ENCODE measurements at places on chromosomes 16 and 17. TPM values are rescaled to one million over a fixed set of nuclear protein-coding genes. Genes with fewer than 3 reads are reported as not detected.

- no peaks in the 10 kb centered on the region for H3K27me3 ChIP-seq
- no peak for DNase-seq
- no peaks in the 10 kb centered on the region for H3K36me3 ChIP-seq
- peaks cover 19% of the 10 kb centered on the region for H3K4me1 ChIP-seq
Observed at GRCh38 chr17:29880031-29880430, 50.0 kb downstream of the SSH2 start.

GRCh38 chr16:68086336-68086841 lies 1.2 kb downstream of the NFATC3 start:
- peaks cover 5% of the 10 kb centered on the region for H3K36me3 ChIP-seq
- no peaks in the 10 kb centered on the region for H3K27me3 ChIP-seq
- H3K4me1 ChIP-seq, result peaks cover 63% of the 10 kb centered on the region
- H3K4me3 ChIP-seq, result peak overlapping the region; percentile 86

CDK5RAP3 gene
- 170 TPM for total RNA-seq

- H3K27me3 ChIP-seq, result no peaks in the 10 kb centered on the region
- no peak overlapping the region for H3K27ac ChIP-seq
- H3K4me3 ChIP-seq, result no peak overlapping the region
- H3K4me1 ChIP-seq, result no peaks in the 10 kb centered on the region
Observed at GRCh38 chr16:11391576-11391975, 46.3 kb downstream of the RMI2 start.

GRCh38 chr16:55101026-55101425 lies 170.4 kb downstream of the IRX5 start:
- no peak for DNase-seq
- no peak overlapping the region for H3K27ac ChIP-seq
- H3K27me3 ChIP-seq, result peaks cover 2% of the 10 kb centered on the region
- no peak overlapping the region for H3K4me3 ChIP-seq
- H3K36me3 ChIP-seq, result no peaks in the 10 kb centered on the region

DNA sequence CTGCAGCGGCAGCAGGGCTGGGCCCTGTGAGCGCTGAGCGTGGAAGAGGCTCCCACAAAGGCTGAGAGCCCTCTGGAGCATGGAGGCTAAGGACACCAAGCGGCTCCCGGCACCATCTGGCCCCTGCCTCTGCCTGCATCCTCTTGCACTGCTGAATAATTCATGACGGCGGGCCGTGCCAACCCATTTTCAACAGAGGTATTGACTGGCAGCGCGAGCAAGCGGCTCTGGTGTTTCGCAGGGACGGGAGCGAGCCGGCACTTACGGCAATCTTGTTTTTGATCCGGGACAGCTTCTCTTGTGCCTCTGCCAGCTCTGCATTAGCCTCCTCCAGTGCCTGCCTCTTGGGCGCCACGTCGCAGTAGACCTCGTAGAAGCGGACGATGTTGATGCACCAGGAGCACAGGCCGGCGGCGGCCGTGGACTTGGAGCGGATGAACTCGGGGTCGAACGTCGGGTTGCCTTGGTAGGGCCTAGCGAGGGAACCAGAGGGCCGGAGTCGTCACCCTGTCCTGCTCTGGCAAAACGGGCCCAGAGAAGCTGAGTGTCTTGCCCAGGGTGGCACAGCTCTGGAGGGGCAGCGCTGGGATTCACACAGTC lies 80.4 kb downstream of the PGS1 start:
- H3K27me3 ChIP-seq, result no peaks in the 10 kb centered on the region
- no peaks in the 10 kb centered on the region for H3K36me3 ChIP-seq
- no peaks in the 10 kb centered on the region for H3K4me1 ChIP-seq
- no peak for DNase-seq

DNA sequence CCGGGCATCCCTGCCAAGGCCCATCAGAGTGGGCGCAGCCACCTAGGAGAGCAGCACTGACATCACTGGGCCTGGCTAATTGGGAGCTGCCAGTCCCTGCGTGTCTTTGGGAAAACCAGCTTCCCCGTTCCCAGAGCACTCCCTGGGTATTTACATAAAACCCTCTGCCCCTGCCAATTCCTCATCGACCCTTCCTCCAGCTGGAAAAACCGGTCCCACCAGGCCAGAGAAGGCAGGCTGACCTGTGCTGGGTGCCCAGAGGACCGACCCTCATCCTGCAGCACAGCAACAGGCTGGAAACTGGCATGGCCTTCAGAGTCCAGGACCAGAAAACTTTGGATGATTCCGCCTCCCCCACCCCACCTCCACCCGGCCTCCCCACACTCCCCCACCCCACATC lies 8.2 kb upstream of the FOXN1 start:
- H3K4me1 ChIP-seq, result no peaks in the 10 kb centered on the region
- no peak overlapping the region for H3K4me3 ChIP-seq
- H3K27me3 ChIP-seq, result peaks cover 2% of the 10 kb centered on the region
- H3K27ac ChIP-seq, result no peak overlapping the region

SECTM1 gene
- total RNA-seq, result 12.7 TPM

DNA sequence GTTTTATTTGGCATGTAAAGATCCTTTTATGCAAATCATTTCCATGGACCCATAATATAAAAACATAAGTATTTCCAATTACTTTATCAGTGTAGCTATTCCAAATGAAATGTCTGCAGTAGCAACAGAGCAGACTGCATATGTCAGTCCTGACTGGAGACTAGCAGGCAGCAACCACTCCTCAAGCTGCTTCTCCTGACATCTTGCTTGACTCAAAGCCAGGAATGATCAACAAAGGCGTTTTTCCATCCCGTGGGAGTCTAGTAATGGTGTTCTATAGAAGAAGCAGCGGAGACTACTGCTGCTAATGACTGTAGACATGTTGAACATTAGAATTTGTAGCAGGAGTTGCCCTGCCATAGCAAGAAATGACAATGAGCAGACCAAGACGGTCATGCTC lies 73.2 kb upstream of the AKTIP start:
- no peak overlapping the region for H3K4me3 ChIP-seq
- no peaks in the 10 kb centered on the region for H3K4me1 ChIP-seq
- no peak overlapping the region for H3K27ac ChIP-seq
- no peaks in the 10 kb centered on the region for H3K27me3 ChIP-seq

- peak overlapping the region; percentile 99 for H3K4me3 ChIP-seq
- peaks cover 10% of the 10 kb centered on the region for H3K36me3 ChIP-seq
- peaks cover 37% of the 10 kb centered on the region for H3K4me1 ChIP-seq
- peak overlapping the region; percentile 91 for H3K27ac ChIP-seq
Observed at GRCh38 chr17:60524463-60525327, 1.3 kb downstream of the APPBP2 start.

DNA sequence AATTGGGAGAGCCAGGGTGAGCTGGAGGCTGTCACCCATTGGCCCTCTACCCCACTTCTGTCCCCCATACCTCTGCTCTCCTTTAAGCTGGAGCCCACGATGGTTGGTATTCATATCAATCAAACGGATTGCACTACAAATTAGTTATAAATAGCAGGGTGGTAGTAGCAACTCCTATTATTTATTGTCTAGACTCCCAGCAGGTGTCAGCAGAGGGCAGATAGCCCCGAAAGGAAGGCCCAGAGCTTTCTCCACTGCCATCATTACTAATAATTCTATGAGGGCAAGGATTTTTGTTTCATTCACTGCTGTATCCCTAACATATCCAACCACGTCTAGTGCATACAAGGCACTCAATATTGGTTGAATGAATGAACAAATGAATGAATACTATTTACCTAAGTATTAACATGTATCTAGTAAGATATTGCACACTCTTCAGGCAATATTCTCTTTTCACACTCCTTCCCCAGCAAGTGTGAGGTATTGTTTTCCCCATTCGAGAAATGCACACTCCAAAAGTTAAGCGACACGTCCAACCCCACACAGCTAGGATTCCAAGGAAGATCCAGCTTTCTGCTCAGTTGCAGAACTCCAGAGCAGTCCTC lies 6.3 kb downstream of the C17orf50 start:
- no peak overlapping the region for H3K27ac ChIP-seq
- no peaks in the 10 kb centered on the region for H3K27me3 ChIP-seq
- H3K4me1 ChIP-seq, result peaks cover 9% of the 10 kb centered on the region
- no peak overlapping the region for H3K4me3 ChIP-seq

- H3K27ac ChIP-seq, result no peak overlapping the region
- H3K36me3 ChIP-seq, result no peaks in the 10 kb centered on the region
- no peak for DNase-seq
- H3K4me3 ChIP-seq, result no peak overlapping the region
Observed at GRCh38 chr16:48533931-48534330, 76.0 kb downstream of the N4BP1 start.

- DNase-seq, result no peak
- peak overlapping the region; percentile 82 for H3K4me3 ChIP-seq
- H3K36me3 ChIP-seq, result peaks cover 25% of the 10 kb centered on the region
- H3K4me1 ChIP-seq, result peaks cover 51% of the 10 kb centered on the region
Observed at GRCh38 chr16:50740736-50741135, 1.1 kb upstream of the CYLD start.

DNA sequence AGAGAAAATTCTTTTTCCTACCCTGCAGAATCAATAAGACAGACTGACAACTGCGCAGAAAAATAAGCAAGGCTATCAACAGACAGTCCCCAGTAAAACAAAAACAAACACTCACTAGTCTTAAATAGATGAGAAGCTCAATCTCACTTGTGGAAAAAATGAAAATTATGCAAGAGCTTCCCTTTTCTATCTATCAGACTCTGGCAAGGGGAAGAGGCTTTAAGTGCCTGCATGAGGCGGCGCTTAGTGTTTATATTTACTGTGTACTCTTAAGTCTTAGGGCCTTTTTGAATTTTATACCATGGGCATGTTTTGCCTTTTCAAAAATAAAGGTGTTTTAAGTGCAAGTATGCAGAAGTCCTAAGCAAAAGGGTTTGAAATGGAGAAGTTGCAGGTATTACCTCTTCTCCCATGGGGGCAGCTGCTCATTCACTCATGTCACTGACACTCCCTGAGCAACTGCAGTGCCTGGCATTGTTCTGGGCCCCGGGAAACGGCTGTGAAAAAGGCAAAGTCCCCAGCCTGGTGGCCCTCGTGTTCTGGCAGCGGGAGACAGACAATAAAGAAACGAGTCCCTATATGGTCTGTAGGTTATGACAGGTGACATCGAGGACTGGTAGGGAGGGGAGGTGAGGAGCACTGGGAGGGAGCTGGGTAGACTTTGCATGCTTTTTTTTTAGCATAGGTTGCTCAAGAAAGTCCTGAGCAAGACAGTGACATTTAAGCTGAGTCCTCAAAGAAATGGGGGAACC lies 35.2 kb downstream of the HSBP1 start:
- H3K4me1 ChIP-seq, result no peaks in the 10 kb centered on the region
- H3K4me3 ChIP-seq, result no peak overlapping the region
- H3K27ac ChIP-seq, result no peak overlapping the region
- H3K27me3 ChIP-seq, result peaks cover 3% of the 10 kb centered on the region
- DNase-seq, result no peak

DNA sequence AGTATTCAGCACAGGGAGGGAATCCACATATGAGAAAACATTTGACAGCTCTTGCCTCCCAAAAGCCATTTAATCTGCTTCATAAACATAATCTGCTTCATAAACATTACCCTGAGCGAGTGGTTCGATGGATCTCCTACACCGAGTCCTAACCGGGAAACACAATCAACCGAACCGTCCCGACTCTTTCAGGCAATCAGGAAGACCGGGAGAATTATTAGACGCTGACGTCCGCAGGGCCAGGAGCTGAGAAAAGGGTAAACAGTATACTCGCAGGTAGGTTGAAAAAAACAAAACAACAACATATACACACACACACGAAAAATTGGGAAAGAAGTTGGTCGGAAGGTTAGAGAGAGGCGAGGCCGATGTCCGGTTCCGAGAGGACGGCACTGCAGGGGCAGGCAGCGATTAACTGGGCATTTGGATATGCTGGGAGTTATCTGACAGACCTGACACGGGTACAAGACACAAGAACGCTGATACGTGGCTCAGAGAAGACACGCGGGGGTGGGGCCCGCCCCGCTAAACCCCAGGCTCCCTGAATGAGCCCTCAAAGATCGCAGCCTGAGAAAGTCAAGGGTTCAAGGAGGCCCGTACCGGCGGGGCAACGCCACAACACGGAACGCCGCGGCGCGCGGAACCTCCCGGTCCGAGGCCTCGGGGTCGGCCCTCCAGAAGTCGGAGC lies 585 bp downstream of the AP1G1 start:
- peak; percentile 72 for DNase-seq
- no peaks in the 10 kb centered on the region for H3K27me3 ChIP-seq
- peak overlapping the region; percentile 99 for H3K27ac ChIP-seq
- H3K4me1 ChIP-seq, result peaks cover 43% of the 10 kb centered on the region

XPO6 gene
- 201 TPM for total RNA-seq

- no peaks in the 10 kb centered on the region for H3K4me1 ChIP-seq
- no peaks in the 10 kb centered on the region for H3K36me3 ChIP-seq
- DNase-seq, result no peak
- no peaks in the 10 kb centered on the region for H3K27me3 ChIP-seq
- H3K4me3 ChIP-seq, result no peak overlapping the region
Observed at GRCh38 chr16:81855552-81856153, 76.6 kb downstream of the PLCG2 start.

ZNF205 gene
- 0.21 TPM for total RNA-seq

CHTF18 gene
- 102 TPM for total RNA-seq

KRT28 gene
- total RNA-seq, result not detected

CES1 gene
- 0.63 TPM for total RNA-seq

RAB11FIP4 gene
- 35.0 TPM for total RNA-seq

DNA sequence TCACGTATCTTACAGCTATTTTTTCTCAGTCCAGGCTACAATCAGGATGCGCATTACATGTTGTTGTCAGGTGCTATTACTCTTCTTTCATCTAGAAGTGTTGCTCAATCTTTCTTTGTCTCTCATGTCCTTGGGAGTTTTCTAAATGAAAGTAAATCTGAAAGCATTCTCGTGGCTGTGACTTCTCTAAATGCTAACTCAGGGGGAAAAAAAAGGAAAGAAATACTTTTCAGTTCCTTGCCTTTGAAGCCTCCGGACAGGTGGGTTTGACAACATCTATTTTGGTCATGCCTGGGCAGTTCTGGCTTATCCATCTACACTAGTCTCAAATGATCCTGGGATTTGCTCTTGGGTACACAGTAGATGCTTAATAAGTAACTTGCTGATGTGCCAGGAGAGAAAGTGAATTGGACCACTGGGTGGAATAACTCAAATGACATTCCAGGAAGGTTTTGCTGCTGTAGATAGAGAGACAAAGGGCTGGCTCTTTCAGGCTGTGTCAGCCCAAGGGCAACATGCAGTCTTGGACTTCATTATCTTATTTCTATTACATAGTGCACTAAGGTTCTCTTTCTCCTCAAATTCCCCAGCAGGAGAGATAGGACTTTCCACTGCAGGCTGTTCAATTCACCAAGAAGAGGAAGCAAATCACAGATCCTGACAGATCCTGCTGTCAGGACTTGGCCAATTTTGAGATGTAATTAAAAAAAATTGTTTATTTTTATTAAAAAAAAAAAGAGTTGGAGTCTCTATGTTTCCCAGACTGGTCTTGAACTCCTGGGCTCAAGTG lies 63.6 kb upstream of the NFAT5 start:
- H3K27me3 ChIP-seq, result no peaks in the 10 kb centered on the region
- no peak overlapping the region for H3K27ac ChIP-seq
- H3K4me1 ChIP-seq, result peaks cover 6% of the 10 kb centered on the region
- H3K4me3 ChIP-seq, result no peak overlapping the region
- no peak for DNase-seq

- H3K4me1 ChIP-seq, result no peaks in the 10 kb centered on the region
- no peak for DNase-seq
- H3K27ac ChIP-seq, result no peak overlapping the region
- no peaks in the 10 kb centered on the region for H3K27me3 ChIP-seq
- H3K4me3 ChIP-seq, result no peak overlapping the region
- H3K36me3 ChIP-seq, result no peaks in the 10 kb centered on the region
Observed at GRCh38 chr17:15414532-15415306, 52.7 kb downstream of the CDRT4 start.
